GM04503 (cell line): ENCODE measurements at places on chromosomes 11 and 22.

DNA sequence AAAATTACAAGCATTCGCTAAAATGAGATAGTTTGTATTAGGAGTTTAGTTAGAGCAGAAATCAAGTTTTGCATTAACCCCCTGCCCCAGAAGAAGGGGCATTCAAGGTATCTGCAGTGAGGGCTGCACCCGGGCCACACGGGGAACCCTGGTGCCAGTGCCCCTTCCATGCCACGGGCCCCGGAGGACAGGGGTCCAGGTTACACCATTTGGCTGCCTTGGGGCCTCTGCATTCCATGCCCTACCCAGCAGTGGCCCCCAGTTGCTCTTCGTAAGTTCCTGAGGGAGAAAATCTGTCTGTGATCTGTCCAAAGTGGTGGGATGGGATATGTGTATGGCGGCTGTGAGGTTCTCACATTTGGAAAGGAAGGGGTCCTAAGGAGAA, 16.8 kb upstream of the PANX2 start:
- DNase-seq, result no peak

DNA sequence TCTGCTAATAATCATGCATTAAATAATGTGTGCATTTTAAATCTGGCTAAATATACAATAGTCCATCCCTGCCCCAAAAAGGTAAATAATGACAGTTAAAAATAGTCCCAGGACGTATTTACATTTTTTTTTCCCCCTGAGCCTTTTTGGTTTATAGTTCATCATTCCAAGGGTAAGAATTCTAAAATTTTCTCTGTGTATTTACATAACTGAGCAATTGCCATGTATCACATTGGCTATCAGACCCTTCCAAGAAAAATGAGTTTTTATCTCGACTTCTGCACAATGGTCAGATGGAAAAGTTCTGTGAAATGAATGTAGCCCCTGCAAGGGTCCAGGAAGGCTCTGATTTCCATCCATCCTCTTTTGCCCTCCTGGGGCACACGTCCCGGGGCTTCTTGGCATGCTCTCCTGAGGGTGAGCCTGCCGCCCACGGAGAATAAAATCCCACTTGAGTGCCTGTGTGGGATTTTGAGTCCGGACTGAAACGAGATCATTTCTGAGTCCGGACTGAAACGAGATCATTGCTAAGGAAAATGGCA, 94.1 kb upstream of the ANO1 start:
- no peak for DNase-seq

DNA sequence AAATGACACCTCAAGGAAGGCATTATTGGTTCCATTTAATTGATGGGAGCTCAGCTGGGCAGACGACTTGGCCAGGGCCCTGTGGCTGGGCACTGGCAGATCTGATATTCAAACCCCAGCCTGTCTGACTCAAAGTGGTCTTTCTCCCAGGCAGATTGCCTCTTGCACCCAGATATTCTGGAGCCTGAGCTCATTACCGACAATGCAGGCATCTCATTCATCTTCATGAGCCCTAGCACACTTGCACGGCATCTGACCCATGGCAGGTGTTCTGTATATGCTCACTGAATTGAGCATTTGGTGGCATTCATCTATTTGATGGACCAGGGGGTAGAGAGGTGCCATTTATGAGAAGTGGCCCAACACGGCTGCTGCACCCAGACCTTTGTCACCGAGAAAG, 193.1 kb downstream of the DSCAML1 start:
- no peak for DNase-seq

GRCh38 chr11:134987223-134987768, 575.3 kb upstream of the B3GAT1 start:
- DNase-seq, result no peak

GRCh38 chr22:19368876-19369275, 62.7 kb downstream of the HIRA start:
- DNase-seq, result no peak

GRCh38 chr22:22931557-22932270, 44.1 kb downstream of the IGLL5 start:
- DNase-seq, result no peak

DNA sequence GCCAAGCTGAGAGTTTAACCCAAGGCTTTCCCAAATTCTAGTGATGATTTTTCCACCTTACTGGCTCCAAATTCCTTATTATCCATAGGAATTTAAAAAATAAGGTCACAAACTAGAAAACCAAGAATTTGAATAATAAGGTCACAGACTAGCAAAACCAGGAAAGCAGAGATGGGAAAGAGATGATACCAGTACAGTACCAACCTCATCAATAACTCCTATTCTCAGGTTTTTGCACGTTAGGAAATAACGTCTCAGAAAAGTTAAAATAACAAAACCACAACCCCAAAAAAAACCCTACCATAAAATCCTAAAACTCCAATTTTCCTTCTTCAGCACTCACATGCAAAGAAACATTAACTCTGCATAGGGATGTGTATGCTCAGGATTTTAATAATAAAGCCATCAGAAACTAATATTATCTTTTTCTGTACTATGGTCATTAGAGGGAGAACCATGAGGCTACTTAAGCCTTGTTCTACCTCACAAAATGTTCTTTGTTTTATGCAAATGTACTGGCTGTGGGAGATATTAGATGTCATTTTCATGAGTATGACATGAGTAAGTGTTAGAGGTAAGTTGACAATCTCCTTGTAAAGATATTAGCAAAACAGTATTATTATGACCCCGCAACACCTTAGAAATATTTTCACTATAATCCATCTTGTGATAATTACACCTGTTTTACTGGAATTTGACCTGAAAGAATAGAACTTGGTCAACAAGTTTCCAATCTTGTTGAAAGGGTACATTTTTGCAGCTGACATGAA, 16.1 kb upstream of the EED start:
- DNase-seq, result no peak

DNA sequence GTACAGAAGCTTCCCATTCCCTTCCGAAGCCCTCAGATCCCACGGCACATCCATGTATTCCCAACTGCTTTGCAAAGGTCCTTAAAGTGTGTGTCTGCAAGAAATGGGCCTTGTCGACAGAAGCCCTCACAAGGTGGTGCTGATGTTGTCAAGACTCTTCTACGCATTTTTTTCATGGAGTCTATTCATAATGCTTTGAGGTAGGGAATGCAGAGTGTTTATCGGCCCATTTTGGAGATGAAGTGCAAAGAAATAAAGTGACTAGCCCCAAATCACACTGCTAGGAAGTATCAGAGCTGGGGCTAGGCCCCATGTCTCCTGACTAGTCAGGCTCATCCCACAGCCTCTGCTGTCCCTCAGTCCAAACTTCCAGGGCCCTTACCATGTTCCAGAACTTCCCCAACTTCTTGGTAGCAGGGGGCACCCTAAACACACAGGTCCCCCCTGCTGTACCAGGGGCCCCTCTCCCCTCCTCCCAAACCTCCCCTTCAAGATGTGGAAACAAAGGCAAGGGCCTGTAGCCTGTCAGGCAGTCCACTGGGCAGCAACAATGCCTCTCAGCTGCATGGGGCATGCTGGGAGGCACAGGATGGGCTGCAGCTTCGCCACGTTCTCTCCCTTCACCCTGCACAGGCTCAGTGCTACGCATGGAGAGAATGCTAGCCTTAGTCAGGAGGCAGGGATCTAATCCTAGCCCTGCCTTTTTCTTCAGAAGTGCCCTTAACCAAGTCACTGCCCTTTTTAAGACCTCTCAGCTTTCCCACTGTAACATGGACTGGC, 7.8 kb downstream of the IL18BP start:
- no peak for DNase-seq
